ENCODE measurements at places on chromosomes 6 and 20. TPM values are rescaled to one million over a fixed set of nuclear protein-coding genes. Genes with fewer than 3 reads are reported as not detected.

TFAP2C gene
- not detected for total RNA-seq

UNC5CL gene
- under 0.01 TPM for total RNA-seq

SLPI gene
- total RNA-seq, result 2.8 TPM

CLPSL1 gene
- not detected for total RNA-seq

AHI1 gene
- total RNA-seq, result 21.3 TPM

FNDC11 gene
- total RNA-seq, result 0.95 TPM

MCHR2 gene
- total RNA-seq, result not detected

DACT2 gene
- total RNA-seq, result not detected

RIPOR2 gene
- 0.34 TPM for total RNA-seq

PPP1R3G gene
- total RNA-seq, result 3.8 TPM

BNIP5 gene
- total RNA-seq, result under 0.01 TPM

GGT7 gene
- 10.7 TPM for total RNA-seq

OVOL2 gene
- not detected for total RNA-seq

EYS gene
- total RNA-seq, result not detected

GGTLC1 gene
- not detected for total RNA-seq

HDAC2 gene
- total RNA-seq, result 49.6 TPM
